H4 (cell line): ENCODE measurements at places on chromosomes 16 and 17. TPM values are rescaled to one million over a fixed set of nuclear protein-coding genes. Genes with fewer than 3 reads are reported as not detected.

Gene TRPV2
- total RNA-seq, result 4.8 and 5.5 TPM in 2 replicates

Gene TRIM37
- total RNA-seq, result 29.0 and 35.7 TPM in 2 replicates

Gene CCL5
- 0.31 TPM in 1 of 2 replicates, not detected in the other for total RNA-seq

Gene SGCA
- 0.45 TPM in 1 of 2 replicates, not detected in the other for total RNA-seq

Gene ACSM5
- 1.1 TPM in 1 of 2 replicates, not detected in the other for total RNA-seq

Gene RAB37
- not detected in 2 replicates for total RNA-seq

Gene KRTAP2-3
- total RNA-seq, result 0.21 TPM in 1 of 2 replicates, not detected in the other

Gene MEIOB
- total RNA-seq, result 2.8 and 9.0 TPM in 2 replicates

Gene CLEC18A
- total RNA-seq, result 0.02 TPM in 1 of 2 replicates, not detected in the other

Gene SLC25A11
- total RNA-seq, result 64.1 and 70.8 TPM in 2 replicates

Gene RNF112
- total RNA-seq, result 0.15 and 1.4 TPM in 2 replicates

DNA sequence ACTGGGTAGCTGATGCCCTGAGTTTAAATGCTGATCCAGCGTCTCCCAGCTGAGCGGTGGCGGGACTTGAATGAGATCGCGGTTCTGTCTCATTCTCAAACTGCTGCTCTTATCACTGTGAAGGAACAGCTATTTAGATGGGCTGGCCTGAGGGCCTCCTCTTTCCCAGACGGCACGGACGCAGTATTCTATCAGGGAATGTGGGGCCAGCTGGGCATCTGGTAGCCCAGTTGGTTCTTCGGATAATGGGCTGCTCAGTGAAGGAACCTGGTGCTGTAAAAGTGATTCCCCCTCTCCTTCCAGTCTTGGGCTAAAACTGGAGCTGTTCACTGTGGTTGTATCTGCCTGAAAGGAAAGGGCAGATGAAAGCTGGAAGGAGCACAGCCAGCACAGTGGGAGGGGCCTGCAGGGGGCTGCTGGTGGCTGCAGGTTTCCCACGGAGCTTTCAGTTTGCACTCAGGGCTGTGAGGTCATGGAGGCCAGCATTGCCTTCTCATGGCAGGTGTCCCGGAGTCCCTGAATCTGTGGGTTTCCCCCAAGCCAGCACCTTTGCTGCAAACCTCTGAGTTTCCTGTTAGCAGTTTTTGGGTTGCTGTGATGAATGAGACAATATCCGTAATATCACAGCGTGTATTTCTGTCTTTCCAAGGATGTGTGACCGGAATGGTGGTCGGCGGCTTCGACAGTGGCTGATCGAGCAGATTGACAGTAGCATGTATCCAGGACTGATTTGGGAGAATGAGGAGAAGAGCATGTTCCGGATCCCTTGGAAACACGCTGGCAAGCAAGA is 3.6 kb downstream of the IRF8 start:
- no peak for DNase-seq

DNA sequence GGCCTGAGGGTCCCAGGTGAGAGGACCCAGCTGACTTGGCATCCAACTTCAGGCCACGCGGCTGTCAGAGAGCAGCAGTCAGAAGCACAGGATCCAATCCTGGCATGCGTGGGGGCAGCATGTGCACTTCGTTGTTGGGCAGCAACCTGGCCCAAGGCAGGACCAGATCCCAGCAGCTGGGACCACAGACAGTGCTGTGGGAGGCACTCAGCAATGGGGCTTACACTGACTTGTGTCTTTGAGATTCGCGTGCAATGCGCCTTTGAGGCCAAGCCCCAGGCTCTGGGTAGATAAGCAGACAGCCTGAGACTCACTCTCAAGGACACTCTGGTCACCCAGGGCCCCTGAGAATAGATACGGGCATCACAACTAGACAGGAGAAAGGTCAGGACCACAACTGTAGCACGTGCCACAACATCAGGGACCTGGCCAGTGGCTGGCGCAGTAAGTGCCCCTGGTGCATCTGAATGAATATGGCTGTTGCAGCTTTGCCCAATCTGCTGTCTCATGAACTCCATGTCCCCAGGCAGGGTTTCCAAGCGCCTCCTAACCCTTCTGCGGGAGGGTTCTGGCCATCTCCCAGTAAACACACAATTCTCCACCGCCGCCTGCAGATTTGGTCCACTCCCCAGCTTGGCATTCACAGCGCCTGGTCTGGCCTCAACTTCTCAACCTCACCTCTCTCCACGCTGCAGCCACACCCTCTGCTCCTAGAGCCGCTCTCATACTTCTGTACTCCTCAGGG is 3.2 kb downstream of the PAM16 start:
- no peak for DNase-seq

DNA sequence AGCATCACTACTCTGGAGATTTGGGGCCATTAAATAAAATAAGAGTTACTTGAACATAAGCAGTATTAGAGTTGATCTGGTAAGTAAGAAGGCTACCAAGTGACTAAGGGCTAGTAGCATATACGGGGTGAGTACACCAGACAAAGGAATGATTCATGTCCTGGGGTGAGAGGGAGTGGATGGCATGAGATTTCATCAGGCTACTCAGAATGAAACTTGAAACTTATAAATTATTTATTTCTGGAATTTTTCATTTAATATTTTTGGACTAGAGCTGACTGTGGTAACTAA is 2.3 kb downstream of the SLFN5 start:
- DNase-seq, result peak; percentile 77

DNA sequence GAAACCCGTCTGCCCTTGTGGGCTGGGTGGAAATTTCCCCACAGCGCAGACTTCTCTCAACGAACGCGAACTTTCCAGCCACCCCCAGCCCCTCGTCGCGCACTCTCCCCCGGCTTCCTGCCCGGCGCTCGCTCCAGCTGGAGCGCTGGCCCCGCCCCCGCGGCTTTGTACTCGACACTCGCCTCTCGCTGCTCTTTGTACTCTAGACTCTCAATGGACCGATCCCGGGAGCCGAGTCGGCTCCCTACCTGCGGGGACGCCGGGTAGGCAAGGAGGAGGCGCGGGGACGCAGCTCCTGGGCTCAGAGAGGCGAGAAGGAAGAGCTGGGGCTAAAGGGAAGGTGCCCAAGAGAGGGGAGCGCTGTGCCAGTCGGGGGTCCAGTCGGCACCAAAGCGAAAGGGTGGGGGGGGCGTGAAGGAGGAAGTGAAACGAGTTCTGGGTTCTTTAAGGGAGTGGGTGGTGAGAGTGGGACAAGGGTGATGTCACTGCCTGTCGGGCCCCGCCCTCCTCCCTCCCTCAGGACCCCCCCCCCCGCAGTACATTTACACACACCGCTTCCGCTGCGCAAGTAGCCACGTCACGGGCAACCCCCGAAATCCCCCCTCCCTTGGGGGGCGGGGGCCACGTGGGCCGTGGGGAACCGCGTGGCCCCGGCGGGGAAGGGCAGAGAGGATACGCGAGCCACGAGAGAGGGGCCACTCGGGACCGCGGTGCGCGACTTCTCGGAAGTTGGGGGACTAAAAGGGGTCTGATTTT is 9.7 kb downstream of the KDM6B start:
- DNase-seq, result peak; percentile 66

GRCh38 chr17:65547253-65547670 is 14.2 kb downstream of the AXIN2 start:
- no peak for DNase-seq

GRCh38 chr16:4606354-4606753 is 8.3 kb downstream of the UBALD1 start:
- DNase-seq, result no peak

- peak; percentile 69 for DNase-seq
Observed at GRCh38 chr17:81514739-81515529, 2.3 kb upstream of the ACTG1 start.

DNA sequence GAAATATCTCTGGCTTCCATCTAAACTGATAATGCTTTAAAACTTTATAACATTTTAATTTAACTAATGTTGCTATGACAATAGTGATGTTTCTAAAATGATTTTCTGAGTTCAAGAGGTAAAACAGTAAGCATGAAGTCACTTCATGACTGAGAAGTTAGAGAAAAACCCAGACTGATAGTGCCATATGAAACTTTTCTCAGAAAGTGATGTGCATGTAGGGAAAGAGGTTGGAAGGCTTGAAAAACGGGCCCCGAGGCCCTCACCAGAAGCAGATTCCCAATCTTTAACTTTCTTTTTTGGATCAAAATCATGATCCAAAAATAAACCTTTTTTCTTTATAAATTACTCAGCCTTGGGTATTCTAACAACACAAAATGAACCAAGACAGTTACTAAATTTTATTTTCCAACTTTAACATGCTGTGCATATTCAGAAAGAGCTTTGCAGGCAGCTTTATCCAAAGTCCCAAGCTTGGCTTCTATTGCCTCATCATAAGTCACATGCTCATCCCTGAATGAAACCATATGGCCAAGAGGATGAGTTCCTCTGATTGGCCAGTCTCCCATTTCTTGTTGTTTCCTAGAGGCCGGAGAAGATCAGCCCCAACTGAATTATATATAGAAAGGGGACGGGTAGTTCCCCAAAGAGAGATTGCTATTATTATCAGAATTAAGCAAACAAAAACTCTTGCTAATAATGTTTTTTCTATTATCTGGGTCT is 357.6 kb upstream of the SALL1 start:
- DNase-seq, result no peak

DNA sequence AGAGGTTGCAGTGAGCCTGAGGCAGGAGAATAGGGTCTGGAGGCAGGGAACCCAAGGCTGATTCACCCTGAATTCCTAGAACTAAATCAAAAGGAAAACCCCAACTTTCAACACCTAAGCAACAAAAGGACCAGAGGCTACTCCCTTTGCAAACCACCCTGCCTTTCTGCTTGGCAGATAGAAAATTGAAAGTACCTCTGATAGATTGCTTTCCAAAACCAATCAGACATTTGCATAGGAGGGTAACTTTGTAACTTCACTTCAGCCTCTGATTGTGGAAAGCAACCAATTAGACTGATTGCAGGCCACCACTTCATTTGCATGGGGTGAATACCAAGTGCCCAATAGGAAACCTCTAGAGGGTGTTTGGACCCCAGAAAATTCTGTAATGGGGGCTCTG is 10.9 kb upstream of the TMEM98 start:
- no peak for DNase-seq

DNA sequence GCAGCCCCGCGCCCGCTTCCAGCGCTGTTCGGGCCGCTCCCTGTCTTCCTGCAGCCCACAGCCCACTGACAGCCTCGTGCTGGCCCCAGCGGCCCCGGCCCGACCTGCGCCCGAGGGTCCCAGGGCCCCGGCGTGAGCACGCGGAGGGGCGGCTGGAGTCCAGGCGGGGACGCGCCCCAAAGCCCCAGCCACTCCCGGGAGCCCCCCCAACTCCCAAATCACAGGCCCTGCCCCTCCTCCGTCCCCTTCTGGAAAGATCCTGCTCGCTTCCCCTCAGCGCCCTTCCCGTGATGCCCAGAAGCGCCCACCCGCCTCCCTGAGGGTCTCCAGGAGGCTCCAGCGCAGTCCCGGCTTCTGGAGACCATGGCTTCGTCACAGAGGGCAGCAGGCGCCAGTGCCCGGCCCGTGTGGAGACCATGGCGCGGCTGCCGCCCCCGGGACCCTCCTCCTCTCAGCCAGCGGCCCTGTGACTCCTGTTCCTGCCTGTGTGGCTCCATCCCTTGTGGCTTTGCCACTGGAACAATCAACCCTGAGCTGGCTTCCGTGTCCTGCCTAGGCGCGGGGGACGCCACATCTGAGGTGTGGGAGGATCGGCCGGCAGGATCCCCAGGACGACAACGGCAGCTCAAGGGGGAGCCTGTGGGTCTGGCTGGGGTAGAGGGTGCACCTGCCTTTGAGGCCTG is 3.9 kb downstream of the UTS2R start:
- no peak for DNase-seq

DNA sequence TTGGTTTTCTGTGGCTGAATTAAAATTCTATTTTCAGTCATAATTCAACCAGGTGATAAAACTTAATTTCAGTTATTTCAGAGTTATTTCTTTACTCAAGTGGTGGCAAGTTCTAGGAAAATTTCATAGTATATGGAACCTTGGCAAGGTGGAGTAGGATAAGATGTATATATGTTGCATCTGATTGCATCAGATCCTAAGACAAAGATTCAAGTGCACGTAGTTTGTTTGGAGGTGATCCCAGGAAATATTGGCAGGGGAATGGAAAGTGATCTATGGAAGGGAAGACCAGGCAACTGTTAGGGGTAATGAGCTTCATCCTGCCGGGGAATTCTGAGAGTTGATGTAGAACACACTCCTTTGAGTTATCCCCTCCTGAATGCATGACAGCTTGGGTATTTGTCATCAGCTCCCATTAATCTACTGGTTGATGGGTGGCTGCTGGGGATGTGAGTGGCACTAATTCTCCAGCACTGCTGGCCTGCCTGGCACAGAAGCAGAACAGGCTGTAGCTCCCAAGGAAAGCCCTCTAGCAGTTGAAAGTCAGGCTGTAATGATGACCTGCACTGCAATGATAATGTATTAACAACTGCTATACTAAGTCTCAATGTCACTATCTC is 52.2 kb upstream of the TOM1L1 start:
- no peak for DNase-seq

GRCh38 chr17:44033861-44034408 is 19.2 kb upstream of the TMEM101 start:
- no peak for DNase-seq

DNA sequence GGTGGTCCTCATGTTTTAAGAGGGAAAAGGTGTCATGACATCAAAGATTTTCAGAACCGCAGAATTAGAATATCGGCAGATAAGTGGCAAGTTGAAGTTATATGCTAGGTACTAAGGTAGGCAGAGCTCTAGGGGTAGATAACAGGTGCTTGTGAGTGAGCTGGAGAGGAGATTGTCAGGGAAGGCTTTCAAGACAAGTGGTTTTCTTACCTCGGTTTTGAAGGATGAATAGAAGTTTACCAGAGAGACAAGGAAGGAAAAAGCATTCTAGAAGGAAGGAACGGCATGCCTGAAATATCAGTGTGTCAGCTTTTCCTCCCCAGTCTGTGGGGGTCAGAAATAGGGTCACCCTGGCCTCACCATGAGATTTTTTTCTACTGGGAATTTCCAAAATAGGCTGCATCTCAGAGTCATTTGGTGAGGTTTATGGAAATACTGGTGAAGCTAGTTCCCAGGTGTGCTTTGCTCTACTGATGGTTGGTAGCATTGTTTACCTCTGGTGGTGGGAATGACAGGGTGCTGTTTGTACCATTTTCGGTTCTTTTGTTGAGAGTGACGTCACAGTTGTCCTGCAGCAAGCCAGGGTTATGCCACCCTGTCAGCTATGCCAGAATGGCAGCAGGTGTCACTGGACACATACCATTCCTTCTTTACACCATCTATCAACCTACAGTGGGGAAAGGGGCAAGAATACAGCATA is 112.5 kb downstream of the MSI2 start:
- DNase-seq, result no peak

GRCh38 chr16:4625560-4626159 is 1.0 kb downstream of the MGRN1 start:
- DNase-seq, result no peak

- peak; percentile 77 for DNase-seq
Observed at GRCh38 chr17:38663125-38663751, 11.5 kb downstream of the EPOP start.

DNA sequence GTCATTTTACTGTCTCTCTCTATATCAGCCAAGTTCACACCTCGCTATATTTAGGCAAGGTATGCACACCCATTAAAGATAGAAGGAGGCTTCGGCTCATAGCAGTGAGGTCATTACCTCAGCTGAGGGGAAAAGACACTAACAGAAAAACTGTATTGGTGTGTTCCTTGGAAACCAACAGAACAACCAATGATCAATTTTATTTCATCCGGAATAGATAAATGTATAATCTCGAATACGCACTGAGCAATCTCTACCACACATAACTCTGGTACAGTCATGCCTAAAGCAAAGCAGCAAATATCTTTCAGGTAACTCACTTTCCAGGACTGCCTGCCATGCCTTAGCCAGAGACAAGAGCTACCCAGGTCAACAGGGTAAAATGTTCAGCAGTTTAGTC is 109.9 kb upstream of the CORO6 start:
- DNase-seq, result no peak
